ENCODE measurements at places on chromosomes 3 and 15.

- no peak for DNase-seq
Measured at GRCh38 chr3:23201154-23201838, 1.8 kb upstream of the UBE2E2 start.

DNA sequence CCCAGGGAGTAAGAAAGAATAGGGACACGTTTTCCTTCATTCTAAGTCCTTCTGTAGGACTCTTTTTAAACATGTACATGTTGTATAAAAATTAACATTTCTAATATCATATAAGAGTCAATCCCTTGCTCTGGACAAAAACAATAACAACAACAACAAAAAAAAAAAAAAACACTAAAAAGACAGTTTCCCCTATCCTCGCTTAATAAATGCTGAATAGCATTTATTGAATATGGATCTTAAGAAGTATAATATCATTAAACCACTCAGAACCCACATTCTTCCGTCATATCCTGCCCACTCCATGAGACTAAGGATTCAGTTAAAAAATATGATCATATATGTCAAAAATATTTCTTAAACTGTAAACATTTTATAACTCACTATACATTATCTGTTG is 145.1 kb downstream of the AQP9 start:
- DNase-seq, result no peak

GRCh38 chr3:16140116-16140893 is 34.2 kb upstream of the GALNT15 start:
- DNase-seq, result no peak

- no peak for DNase-seq
Measured at GRCh38 chr3:161392853-161393252, 21.5 kb upstream of the SPTSSB start.

- peak; percentile 61 for DNase-seq
Measured at GRCh38 chr3:11641683-11642430, 1.9 kb downstream of the VGLL4 start.

GRCh38 chr15:50145451-50145872 is 26.4 kb upstream of the ATP8B4 start:
- DNase-seq, result peak; percentile 48

- no peak for DNase-seq
Measured at GRCh38 chr3:123628996-123629746, 44.3 kb upstream of the HACD2 start.

GRCh38 chr3:107988460-107989175 is 102.2 kb downstream of the CD47 start:
- DNase-seq, result no peak

DNA sequence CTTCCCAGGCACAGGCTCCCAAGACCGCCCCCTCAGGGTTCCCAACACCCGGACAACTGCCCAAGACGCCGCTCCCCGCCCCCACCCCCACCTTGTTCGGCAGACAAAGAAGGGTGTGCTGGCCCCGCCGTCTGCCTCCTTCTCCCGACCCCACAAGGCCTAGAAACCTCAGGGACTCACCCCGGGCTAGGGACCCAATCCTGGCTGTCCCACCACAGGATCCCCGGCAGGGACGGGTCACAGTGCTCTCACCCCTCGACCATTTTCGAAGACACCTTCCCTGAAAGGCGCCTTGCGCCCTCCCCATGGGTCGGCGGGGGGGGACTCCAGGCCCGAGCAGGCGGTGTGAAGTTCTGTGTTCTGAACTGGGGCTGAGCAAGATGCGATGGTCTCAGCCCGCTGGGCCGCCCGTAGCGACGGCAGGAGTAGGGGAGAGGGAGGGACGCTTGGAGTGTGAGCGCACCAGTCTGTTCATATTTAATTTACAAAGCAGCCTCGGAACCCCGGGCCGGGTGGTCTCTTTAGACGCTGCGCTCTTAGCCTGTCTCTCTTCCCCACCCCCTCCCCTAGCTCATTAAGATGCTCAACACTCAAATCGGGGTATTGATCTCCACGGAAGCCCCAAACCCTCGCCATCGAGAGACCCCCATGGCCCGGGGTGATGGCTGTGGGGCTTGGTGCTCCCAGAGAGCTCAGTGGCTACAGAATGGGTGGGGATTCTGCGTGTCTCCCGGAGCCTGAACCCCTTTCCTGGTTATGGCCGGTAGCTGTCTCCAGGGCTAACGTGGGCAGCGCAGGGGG is 1.4 kb upstream of the ISLR2 start:
- DNase-seq, result peak; percentile 14

DNA sequence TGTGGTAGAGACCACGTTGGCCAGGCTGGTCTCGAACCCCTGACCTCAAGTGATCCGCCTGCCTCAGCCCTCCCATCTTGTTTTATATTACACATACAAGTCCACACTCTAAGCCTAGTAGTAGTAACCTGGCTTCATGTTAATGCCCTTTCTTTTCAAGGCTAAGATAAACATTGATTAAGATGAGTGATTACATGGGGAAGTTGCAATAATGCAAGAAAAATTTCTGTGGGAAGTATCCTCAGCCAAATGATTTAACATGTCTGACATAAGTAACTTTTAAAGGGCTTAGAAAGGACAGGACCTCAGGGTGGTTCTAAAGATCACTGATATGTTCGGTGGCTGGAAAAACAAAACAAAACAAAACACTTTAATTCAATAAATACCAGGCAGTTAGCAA is 72.1 kb downstream of the SFMBT1 start:
- no peak for DNase-seq

- no peak for DNase-seq
Measured at GRCh38 chr15:58553365-58553918, 121.7 kb downstream of the LIPC start.

GRCh38 chr3:174397848-174398247 is 461.3 kb upstream of the NAALADL2 start:
- peak; percentile 73 for DNase-seq

DNA sequence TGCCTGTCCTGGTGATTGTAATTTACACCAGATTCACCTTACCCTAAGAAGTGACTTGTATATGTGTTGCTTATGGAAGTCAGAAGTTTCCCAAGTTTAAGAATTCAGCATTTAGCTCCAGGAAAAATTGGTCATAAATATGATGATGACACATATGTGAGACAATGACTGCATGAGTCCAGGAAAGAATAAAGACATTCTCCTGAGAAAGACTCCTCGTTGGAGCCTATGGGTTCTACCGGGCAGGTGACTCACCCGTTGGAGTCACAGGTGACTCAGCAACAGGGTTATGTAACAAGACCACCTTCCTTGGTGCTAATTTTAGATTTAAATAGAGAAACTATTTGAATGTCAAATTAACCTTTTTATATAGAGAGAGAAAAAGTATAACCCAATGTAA is 662.4 kb downstream of the FHIT start:
- no peak for DNase-seq

DNA sequence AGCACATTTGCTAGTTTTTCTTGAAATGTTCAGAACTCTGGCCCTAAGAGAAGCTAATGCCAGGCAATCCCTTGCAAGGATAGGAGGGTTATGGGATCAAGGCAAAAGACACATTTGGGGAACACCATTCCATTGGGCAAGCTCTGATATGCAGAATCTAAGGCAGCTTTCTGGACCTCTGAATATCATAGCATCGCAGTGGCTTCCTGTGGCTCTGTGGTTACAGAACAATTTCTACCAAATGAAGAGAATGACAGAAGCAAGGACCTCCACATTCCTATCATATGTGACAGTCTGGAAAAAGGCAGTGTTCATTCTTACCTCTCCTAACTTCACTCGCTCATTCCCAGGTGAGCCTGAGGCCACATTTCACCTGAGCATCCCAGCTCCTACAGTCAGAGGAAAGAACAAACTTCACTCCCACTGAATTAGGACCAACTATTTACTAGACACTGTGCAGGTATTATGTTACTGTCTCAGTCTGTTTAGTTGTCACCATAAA is 836.1 kb upstream of the CFAP20DC start:
- DNase-seq, result peak; percentile 64
